Stimulated activated CD8-positive, alpha-beta memory T cell treated with anti-CD3 and anti-CD28 coated beads, Interleukin-7, amount 100 ng/mL, for 1 hour (primary cell): ENCODE measurements at places on chromosomes 7 and 10.

DNA sequence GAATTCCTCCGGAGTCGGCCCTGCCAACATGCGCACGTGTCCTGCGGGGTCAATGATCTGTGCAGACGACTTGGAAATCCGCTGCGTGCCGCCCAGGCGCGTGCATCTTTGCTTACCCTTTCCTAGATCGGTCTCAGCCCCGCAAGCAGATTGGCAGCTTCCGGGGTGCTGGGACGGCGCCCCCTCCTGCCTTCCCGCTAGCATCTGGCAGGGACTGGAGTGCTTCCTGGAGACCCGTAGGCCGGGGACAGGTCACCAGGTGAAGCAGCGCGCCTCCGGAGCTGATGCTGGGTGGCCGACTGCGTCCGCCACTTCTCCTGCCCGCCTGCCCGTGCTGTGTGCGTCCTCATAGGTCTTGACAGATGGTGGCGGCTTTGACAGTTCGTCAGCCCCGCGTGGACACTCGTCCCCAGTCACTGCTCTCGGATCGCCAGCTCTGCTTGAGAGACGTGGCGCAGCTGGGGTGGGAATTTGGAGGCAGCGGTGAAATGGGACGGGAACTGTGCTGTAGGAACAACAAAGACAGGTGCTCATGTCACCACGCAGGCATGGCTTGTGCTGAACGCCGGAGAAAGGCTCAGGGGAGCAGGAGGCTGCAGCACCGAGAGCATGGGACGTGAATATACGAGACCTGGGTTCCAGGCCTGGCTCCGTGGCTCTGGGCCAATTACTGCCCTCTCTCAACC, 21.9 kb upstream of the KCNK18 start:
- no peak for DNase-seq

DNA sequence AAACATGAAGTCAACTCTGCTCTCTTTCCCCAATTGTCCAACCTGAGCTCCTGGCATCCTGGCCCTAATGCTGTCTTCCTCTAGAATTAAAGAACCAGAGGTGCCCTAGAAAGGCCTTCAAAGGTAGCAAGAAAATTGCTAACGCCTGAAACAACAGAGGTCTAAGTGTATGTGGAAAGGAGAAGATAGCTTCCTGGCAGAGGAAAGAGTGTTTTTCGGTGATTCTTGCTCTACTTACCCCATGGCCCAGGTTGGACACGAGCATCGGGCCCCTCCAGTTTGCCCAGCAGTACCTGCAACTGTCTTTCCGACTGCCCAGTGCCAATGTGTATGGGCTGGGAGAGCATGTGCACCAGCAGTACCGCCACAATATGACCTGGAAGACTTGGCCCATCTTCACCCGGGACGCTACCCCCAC, 22.2 kb downstream of the MGAM2 start:
- DNase-seq = no peak

GRCh38 chr7:84394219-84394618, 199.6 kb upstream of the SEMA3A start:
- no peak for DNase-seq

DNA sequence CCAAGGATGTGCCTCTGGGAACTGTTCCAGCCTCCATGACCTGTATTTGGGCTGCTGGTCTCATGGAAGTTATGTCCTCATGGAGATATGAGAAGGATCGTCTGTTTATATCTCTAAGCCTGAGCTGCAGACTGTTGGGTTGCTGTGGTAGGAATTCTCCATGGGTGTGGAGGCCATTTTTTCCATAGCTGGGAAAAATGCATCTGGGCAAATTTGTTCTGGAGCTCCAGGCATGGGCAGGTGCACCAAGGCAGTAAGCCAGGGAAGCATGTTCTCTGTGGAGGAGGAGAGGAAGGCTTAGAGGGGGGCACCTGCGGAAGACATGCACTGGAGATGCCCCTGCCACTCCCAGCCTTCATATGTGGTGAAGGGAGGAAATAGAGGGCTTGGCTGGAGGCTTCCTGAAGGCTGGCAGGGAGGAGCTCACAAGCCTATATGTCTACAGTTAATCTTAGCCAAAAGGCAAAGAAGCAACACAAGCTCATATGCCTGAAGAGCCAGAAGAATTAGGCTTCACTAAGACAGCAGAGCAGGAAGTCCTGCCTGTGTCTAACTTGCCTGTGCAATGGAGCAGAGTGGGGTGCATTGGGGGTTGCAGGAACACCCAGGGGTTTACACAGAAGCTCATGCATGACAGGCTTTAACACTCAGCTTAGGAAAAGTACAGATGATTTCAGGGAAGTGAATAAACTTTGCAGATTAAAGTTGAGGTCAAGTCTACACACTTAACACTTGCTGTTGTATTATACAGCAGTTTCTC, 35.1 kb upstream of the CXCL12 start:
- no peak for DNase-seq

- no peak for DNase-seq
These were observed 72.7 kb upstream of the PIK3CG start for GRCh38 chr7:106792233-106792926.

DNA sequence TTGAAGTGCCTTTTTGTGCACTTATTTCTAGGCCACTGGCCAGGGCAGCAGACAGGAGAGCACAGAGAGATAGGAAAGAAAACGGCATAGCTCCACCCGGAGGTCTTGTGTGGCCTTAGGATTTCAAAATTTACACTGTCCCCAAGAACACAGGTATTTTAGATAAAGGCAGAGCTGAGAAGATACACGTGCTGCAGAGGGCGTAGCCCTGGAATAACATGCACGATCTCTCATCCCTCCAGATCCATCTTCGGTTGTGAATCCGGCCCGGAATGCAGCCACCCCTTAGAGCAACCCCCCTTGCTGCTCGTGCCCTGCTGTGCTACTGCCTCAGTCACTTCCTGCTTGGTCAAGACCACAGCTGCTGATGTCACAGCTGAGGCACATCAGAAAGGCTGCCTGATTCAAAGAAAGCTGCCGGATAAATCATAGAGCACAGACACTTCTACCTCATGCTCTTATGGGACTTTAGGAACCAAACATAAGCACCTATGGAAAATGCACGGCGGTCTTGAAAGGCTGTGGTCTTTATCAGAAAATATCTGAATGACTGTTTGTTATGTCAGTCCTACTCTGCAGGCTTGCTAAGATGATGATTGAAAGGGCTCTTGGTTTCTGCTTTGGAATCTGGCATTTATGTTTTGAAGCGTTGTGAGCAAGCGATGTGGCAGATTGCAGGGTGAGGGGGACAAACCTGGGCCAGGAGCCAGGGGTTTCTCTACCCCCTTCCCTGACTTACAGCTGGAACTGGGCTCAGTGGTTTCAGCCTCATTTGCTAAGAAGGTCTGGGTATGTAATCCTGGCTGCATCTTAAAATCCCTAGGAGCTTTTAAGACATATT, 152.0 kb downstream of the SVIL start:
- no peak for DNase-seq

GRCh38 chr10:128811511-128811910, 655.5 kb upstream of the MGMT start:
- DNase-seq = no peak

- DNase-seq = no peak
These were observed 23.5 kb upstream of the KDM7A start for GRCh38 chr7:140200061-140200989.

- DNase-seq = no peak
These were observed 17.9 kb downstream of the JCAD start for GRCh38 chr10:30041196-30042105.

- no peak for DNase-seq
These were observed 22.4 kb downstream of the CFAP69 start for GRCh38 chr7:90267263-90267858.

GRCh38 chr7:39085590-39086049, 107.9 kb downstream of the POU6F2 start:
- DNase-seq = no peak

GRCh38 chr10:88990384-88991160, at the start of gene FAS:
Gene FAS (plus strand): TSS chr10:88990798. CDS start chr10:88990877, 79 bp downstream.
- DNase-seq = peak; percentile 62

- DNase-seq = no peak
These were observed 154.8 kb upstream of the LAMB4 start for GRCh38 chr7:108285003-108285368.

- DNase-seq = no peak
These were observed 39.0 kb downstream of the HTR5A start for GRCh38 chr7:155109121-155109520.

DNA sequence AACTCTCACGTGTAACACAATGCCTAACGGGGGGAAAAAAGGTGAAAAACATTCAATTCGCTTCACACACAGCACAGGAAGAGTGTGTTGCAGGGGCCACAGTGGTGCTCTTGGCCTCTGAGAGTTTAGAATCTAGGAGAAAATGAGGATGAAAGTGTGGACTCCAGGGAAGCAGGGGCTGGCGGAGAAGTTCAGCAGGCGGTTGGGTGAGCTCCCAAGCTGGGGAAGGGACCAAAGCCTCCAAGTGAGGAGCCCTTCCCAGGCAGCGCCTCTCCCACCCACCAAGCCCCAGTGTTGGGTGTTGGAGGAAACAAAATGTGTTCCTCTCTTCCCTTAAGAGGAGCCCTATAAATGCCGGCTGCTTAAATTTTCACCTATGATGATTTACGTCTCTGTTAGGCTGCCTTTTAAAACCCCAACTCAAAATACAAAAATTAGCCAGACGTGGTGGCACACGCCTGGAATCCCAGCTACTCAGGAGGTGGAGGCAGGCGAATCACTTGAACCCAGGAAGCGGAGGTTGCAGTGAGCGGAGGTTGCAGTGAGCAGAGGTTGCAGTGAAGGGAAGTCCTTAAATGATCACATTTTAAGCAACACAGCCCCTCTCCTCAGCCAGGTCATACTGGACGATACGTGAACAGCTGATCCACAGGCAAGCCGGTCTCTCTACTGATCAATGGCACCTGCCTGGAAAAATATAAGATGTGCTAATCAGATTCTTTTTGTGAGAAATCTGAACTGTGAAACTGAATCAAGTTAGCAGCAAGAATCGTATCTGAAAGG, 735.2 kb downstream of the PARD3 start:
- no peak for DNase-seq

- no peak for DNase-seq
These were observed 122.7 kb upstream of the ADCY1 start for GRCh38 chr7:45451342-45452035.

GRCh38 chr7:133051066-133051465, 30.8 kb downstream of the CHCHD3 start:
- no peak for DNase-seq

- no peak for DNase-seq
These were observed 27.3 kb upstream of the IFRD1 start for GRCh38 chr7:112422842-112423496.

GRCh38 chr10:49001870-49002672, 62.4 kb upstream of the LRRC18 start:
- DNase-seq = no peak

DNA sequence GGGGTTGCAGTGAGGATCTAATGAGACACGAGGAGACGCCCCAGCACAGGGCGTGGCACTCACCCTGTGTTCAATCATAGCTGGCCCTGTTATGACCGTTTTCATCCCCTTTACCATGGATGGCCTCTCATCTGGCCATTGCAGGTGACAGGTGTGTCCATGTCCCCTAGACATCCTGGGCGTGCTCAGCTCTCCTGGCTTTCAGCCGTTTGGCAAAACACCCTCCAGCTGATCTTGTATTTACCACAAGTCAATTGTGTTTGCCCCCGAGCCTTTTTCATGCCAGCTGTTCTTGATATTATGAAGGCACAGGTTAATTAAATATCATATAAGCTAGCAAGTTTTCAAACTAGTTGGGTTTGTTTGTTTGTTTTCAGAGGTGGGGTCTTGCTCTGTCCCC, 97.1 kb downstream of the CHST15 start:
- DNase-seq = no peak
